ENCODE measurements at places on chromosomes 5 and 9.

DNA sequence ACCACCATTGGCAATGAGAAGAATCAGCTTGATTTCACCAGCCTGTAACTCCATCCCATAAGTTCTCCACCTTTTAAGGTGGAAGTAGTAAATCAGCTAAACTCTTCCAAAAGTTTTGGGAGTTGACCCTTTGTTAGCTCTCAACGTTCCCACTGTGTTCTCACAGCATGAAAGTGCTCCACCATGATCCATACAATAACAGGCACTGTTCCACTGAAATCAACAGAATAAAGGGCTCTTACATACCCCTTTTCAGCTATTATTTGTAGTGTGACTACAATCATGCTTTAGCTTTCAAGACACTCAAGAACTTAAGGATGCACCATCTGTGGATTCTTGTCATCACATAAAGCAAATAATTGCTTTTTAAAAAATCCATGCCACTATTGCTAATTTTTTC is 81.6 kb downstream of the PPP2R2B start:
- no peak for DNase-seq

DNA sequence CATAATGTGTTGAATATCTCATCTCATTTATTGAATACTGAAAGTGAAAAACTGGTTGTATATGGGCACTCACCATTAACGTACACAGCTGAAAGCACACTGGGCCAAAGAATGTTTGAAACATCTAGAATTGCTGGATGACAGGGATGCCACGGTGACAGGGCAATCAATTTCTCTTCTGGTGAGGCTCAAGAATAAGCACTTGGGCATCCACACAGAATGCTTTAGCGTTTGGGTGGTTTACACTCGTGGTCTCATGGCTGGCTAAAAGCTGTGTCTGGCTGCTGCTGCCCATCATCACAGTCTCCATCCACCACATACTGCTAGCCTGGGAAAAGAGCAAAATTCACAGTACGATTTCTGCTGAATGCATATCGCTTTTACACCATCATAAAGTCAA is 30.7 kb upstream of the IL31RA start:
- DNase-seq, result no peak

GRCh38 chr5:74957906-74958305 is 91.7 kb upstream of the FAM169A start:
- no peak for DNase-seq

GRCh38 chr9:116042321-116042720 is 111.3 kb upstream of the PAPPA start:
- no peak for DNase-seq

- DNase-seq, result no peak
These were observed 577.5 kb upstream of the WWC1 start for GRCh38 chr5:167713896-167714295.

GRCh38 chr5:45252978-45253377 is 443.2 kb downstream of the HCN1 start:
- no peak for DNase-seq

DNA sequence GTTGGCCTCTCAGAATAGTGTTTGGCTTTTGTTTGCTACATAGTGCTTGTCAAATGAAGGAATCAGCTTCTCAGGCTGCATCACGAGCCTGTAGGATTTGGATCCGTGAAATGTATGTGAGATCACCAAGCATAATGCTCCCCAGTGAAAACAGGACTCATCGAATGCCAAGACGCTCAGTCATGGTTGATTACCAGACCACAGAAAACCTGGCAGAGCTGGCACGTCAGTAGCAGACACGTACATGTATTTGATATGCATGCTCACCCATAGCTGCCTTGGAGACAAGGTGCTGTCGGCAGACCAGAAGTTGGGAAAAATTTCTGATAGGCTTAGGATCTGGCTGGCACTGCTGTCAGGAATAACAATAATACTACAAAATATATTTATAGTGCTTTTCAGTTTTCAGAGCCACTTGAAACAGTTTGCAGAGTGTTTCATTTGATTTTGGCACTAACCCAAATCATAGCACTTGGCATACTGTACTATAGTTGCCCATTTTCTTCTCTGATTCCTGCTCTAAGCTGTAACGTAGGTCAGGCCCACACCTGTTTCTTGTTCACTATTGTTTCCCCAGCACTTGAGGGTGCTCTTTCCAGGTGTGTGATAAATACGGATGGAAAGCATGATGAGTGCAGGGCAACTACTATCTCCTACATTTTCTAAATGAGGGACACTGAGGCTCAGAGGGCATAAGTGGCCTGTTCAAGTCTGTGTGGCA is 226.1 kb downstream of the NR3C1 start:
- DNase-seq, result no peak

DNA sequence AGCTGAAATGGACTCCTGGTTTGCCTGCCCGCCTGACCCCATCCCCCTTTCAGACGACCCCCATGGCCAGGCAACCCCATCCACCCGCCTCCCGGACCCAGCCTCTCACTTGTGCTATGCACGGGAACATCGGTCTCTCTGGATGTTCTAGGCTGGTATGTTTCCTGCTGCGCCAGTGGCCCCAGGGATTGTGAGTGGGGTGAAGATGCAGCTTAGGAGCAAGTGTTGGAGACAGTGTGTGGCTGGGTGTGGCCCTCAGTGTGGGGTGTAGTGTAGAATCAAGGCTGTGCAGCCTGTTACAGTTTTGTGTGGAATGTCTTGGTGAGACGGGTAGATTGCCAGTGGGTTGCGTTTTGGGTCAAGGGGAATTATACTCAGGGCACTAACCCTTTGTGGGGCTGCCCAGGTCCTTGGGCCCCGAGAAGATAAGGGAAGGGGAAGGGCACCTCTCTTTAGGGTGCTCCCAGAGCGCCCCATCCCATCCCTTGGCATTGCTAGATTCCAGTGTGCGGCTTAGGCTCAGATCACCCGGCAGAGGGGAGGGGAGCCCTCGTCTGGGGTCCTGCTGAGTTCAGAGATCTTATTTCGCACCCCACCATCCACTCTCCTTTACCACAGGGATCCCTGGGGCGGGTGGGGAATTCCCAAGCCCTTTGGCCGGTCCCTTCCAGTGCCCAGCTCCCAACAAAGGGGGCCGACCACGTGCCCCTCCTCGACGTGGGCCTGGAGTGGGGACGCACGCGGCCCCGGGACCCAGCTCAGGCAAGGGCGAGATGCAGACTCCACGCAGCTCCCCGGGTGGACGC is 4.6 kb downstream of the IER5L start:
- DNase-seq, result no peak

DNA sequence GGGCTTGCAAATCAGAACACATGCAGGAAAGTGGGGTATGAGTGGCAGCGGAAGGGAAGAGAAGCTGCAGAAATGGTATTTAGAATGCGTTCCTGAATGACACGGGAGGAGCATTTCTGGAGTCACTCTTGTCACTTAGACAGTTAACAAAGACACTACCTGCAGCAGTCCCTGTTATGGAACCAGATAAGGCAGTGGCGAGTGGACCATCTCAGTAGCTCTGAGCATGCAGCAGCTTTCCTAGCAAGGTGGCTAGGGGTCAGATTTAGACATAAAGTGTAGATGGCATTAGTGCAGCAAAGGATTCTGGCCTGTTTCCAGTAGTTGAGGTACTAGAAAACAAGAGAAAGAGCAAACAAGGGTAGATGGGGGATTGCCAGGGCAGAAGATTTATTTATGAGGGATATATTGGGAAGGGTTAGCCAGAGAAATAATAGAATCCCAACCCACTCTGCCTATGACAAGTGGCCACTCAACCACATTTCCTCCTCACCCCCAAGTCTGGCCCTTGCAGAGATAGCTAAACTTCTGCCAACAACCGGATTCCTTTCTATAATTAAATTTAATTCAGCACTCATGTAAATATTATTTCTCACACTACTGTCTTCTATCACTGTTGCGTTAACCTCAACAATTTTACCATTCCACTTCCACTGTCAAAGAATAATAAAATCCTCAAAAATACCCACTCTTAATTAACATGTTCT is 201.6 kb downstream of the DCP2 start:
- no peak for DNase-seq

- DNase-seq, result no peak
These were observed 19.5 kb downstream of the ADAMTS6 start for GRCh38 chr5:65462139-65462705.

DNA sequence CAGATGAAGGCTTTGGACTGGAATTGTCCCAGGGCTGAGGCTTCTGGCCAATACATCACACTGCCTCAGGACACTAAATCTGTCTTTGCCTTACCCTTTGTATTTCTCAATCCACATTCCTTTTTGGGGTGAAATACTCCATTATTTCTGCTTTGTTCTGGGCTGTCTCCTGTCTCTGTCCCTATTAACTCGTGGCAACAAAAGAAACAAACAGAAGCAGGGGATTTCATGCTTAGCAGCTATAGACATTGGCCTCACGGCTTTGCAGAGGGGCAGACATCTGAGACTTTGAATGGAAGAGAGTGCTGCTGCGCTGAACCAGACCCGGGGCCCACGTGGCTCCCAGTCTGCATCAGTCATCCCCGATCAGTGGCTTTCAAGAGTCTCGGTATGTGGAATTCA is 129.7 kb downstream of the ARL15 start:
- no peak for DNase-seq

- DNase-seq, result no peak
These were observed 1.6 kb downstream of the ANXA2R start for GRCh38 chr5:43038496-43038989.

DNA sequence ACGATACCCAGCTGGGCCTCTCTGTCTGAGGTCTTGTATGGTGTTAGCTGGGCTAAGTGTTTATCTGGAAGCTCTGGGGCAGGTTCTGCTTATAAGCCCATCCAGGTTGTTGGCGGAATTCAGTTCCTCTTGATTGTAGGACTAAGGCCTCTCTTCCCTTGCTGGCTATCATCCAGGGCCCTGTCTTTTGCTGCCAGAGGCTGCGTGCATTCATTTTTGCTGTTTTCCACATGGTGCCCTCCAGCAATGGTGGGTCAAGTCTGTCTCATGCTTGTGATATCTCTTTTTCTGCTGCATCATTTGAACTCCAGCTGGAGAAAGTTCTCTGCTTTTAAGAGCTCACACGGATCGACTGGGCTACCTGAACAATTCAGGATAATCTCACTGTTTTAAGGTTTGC is 105.7 kb upstream of the ZNF618 start:
- no peak for DNase-seq

- no peak for DNase-seq
These were observed 149.0 kb upstream of the ITGA1 start for GRCh38 chr5:52638732-52639131.

- DNase-seq, result no peak
These were observed 141.5 kb upstream of the NR4A3 start for GRCh38 chr9:99680191-99680590.

DNA sequence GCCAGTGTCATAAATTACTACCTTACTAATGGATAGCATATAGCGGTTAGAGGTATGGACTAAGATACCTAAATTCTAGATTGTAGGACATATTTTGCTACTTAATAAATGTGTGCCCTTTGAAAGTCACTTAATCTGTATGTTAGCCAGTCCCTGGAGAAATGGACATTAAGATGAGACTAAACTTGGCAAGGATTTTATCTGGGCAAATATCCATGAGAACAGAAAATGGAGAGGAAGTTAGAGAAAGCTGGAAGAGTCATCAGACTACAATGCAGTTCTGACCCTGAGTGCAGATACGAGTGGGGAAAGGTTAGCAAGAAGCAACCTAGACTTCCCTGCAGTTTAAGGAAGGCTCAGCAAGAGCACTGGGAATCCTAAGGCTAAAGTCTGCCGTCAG is 33.0 kb downstream of the TBCA start:
- DNase-seq, result no peak

DNA sequence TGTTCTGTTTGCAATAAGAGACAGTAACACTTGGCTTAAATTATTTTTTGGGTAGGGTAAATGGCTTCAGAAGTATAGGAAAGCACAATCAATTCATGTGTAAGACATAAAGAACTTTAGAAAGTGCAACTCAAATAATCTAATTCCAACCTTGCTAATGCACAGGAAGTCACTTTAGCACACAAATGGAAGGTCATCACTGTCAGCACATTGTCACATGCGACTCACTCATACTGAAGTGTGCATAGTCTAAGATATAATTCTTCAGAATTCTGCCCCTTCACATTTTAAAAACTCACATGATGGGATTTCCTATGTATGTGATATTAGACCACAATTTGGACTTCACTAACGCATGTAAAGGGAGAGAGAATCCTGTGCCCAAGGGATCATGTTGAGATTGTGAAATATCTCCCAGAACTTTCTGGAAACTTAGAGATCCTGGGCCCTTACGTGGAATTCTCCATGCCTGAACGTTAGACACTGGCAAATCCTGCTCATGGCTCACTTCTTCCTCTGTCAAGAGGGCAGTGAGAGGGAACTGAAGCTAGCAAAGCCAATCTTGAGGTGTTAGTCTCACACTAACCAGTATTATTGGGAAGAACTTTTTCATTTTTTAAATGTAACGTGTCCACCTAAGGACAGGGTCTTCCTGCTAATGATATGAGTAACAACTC is 403.2 kb upstream of the PTGER4 start:
- DNase-seq, result no peak

GRCh38 chr9:15354713-15355112 is 47.7 kb upstream of the TTC39B start:
- no peak for DNase-seq

- peak; percentile 29 for DNase-seq
These were observed 314.4 kb downstream of the GADD45G start for GRCh38 chr9:89919171-89919681.

GRCh38 chr5:172745838-172746237 is 25.2 kb downstream of the DUSP1 start:
- no peak for DNase-seq

- DNase-seq, result no peak
These were observed 597.3 kb upstream of the DAB2 start for GRCh38 chr5:40022057-40022456.

DNA sequence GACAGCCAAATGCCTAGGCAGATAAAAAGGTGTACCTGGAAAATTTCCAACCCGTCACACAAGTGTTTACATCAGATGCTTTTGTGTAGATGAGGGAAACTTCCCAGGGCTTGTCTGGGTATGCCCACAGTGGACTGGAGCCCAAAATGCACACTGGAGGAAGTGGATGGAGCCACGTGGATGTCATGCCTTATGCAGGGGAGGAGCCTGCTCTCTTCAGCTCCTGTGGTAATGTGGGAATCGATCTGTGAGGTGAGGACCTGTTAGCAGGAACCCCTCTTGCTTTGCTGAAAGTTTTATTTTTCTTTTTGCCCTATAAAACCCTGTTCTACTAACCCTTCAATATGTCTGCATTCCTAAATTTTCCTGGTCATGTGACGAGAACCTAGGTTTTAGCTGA is 439.2 kb upstream of the CDH9 start:
- DNase-seq, result no peak

DNA sequence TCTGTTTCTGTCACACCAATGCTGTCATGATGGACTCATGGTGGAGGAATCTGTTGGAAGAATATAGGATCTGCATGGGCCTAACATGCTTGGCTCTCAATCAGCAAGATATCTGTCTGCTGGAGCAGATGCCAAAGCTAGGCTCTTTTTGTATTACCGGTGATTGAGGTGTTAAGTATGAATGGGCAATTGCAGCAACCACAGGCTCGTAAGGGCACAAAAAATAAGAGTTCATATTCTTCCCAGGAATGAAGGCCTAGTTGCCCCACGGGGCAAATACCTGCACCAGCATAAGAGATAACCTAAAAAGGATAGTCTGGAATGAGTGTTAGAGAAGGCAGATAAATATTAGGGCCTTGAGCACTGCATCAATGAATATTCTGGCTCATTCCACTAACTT is 679.5 kb upstream of the COX7C start:
- DNase-seq, result no peak

GRCh38 chr9:96149533-96150280 is 152.3 kb downstream of the HSD17B3 start:
- no peak for DNase-seq

- no peak for DNase-seq
These were observed 173.3 kb downstream of the RMI1 start for GRCh38 chr9:84153885-84154284.

GRCh38 chr5:56589481-56589860 is 225.9 kb upstream of the MAP3K1 start:
- no peak for DNase-seq
